ENCODE measurements at places on chromosomes 13 and 19. TPM values are rescaled to one million over a fixed set of nuclear protein-coding genes. Genes with fewer than 3 reads are reported as not detected.

The ZNF738 gene
- total RNA-seq, result 4.0 TPM

The TYK2 gene
- 75.5 TPM for total RNA-seq

The LIM2 gene
- not detected for total RNA-seq

The NFIX gene
- total RNA-seq, result 66.5 TPM

Measured in subcutaneous preadipocyte (primary cell).